ENCODE measurements at places on chromosomes 4 and X.
A peak's percentile ranks its signal among the peaks of the same experiment; 100 is the strongest.

- no peak for DNase-seq
Measured at GRCh38 chrX:123357941-123358340, 173.9 kb downstream of the GRIA3 start.

DNA sequence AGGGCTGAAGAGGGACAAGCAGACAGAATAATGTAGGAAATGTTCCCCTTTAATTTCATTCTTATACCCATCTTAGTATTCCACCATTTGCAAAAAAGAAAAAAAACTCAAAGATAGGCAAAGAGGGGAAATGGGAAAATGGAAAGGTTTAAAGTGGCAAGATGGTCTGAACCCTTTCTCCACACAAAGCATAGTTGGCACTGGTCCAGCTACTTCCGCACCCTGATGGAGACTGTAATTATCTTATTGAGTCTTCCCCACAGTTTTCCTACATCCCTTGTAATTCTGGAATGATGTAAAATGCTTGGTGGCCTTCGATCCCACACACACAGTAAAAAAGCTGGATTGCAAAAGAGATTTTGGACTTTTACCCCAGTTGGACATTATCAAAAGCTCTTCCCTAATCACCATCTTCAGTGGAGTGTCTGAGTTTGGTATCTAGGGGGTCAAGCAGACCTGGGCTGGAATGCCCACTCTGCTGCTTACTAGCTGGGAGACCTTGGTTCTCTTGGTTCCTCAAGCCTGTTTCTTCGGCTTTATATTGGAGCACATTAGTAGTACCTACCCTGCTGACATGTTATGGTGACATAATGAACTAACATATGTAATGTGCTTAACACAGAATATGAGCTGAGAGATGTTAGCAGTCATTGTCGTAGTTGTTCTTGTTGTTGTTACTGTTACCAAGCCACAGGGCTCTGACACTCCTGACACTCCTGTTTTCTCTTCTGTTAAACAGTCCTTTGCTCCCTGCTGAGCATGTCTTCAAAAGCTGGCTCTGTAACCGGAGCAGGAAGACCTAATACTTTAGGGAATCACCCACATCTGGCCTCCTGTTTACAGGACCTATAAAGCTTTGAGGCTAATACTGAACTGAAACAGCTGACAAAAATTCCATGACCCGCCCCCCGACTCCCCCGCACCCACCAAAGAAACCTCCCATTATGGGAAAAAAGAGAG is 4.7 kb downstream of the SRPX2 start:
- DNase-seq = no peak

- peak; percentile 29 for DNase-seq
Measured at GRCh38 chr4:76354517-76355473, 48.3 kb downstream of the STBD1 start.

GRCh38 chrX:9235722-9236121 is 201.8 kb upstream of the FAM9B start:
- no peak for DNase-seq

DNA sequence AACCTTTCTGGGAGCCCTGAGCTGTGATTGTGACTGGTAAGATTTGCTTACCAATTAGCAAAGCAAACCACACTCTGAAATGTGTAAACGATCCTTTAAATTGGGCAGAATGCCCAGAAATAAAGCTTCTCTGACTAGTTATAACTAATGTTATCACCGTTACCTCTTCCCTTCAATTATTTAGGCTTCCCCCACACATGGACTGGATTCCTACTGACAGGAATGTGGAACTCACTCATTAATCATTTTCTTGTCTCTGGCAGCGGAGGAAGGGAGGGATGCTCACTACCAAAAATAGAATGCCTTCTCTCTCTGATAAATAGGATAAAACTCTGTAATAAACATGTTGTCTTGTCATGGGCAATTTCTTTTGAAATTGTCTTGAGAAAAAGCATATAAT is 25.3 kb upstream of the NWD2 start:
- no peak for DNase-seq

DNA sequence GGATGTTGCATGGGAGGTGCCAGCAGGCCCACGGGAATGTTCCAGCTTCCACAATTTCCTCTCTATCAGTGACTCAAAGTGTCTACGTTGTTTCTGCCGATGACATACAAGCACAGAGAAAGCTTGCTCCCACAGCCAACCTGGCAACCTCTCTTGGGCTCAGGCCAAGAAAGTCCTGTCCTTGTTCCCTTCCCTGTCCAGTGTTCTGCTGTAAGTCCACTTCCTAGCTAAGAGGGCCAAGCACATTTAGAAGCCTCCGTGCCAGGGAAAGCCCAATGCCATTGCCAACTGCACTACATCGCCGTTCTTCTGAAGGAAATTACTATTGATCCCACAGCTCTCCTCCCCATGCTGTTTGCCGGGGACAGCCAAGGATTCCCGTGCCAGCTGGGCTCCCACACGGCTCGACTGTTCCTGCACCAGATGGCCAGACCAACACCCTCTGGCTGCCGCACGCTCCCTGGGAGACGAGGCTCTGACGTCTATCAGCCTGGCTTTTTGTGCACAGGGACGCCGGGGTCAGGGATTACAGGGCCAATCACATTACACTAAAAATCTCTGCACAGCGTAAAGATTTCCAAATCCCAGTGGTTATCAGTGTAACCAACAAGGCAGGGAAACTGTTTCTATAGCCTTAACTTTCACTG is 284.0 kb downstream of the BCOR start:
- DNase-seq = no peak

DNA sequence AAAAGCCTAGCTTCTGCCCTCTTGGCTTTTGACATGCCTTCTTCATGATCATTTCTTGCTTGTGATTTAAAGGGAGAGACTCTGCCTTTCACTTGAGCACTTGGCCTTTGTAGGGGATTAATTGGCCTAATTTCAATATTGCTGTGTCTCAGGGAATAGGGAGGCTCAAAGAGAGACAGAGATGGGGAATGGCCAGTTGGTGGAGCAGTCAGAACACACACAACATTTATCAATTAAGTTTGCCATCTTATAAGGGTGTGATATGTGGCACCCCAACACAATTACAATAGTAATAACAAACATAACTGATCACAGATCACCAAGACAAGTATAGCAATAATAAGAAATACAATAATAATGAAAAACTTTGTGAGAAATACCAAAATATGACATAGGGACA is 122.5 kb upstream of the VCX start:
- no peak for DNase-seq

DNA sequence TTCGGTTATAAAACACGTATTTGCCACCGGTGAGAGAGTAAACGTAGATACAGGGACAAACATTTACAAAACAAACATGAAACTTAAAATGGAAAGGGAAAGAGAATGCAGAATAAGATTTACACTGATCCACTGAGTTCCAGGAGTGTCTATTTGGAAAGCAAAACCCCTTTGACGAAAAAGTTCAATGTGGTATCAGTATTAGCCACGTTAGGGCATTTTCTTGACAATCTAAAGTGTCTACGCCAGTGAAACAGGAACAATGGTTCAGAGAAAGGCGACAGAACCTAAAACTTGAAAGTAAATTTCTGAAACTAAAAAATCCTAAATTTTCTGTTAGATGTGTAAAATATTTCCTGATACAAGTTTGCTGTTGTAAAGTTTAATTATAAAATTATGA is 278.5 kb upstream of the TENM3 start:
- DNase-seq = no peak

DNA sequence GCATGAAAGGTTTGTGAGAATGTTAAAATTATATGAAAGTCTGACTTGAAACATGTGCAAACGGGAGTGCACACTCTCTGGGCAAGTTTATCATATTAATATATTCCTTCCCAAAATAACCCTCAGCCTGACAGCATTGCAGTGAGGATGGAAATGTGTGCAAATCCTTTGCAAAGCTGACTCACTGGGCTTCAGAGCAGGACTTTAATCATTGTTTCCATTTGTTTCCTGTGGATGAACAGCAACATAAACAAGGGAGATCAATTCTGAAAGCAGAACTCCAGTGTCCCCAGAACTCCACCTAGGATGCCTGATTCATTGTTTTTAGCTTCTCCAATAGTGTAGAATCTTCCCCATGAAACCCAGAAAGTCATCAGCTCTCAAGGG is 32.9 kb downstream of the SLC2A9 start:
- DNase-seq = no peak

GRCh38 chrX:86935988-86936387 is 581.6 kb upstream of the KLHL4 start:
- no peak for DNase-seq

DNA sequence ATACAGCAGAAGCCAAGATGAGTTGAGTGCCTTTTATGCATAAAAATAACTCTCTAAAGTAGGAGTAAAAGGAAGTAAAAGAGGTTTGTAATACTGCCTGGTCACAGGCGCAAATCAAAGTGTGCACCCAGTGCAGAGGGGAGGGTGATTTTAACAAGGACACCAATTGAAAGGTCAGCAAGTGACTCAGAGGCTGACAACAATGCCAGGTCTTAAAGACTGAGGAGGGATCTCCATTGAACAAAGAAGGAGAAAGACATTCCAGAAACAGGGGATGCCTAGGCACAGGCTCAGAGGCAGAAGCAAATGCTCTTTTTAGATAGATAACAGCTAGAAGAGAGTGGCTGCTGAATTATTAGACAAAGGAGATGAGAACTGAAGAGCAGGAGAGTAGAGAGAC is 297.4 kb upstream of the VCX start:
- DNase-seq = no peak

DNA sequence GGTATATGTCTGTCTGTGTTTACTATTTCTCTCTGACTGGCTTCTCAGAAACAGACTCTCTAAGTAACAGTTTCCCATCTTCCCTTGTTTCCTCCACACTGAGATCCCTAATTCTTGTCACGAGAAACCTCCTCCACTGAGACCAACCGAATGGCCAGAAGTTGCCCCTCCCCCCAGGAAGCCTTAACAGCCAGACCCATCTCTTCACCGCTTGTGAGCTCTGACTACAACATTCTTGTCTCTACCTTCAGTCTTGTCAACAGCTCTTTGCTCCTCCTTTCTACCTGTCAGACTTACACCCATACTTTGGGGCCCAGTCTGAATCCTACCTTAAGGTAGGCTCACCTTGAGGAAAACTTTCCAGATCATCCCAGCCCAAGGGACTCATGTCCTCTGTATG is 90.8 kb downstream of the NHSL2 start:
- no peak for DNase-seq

DNA sequence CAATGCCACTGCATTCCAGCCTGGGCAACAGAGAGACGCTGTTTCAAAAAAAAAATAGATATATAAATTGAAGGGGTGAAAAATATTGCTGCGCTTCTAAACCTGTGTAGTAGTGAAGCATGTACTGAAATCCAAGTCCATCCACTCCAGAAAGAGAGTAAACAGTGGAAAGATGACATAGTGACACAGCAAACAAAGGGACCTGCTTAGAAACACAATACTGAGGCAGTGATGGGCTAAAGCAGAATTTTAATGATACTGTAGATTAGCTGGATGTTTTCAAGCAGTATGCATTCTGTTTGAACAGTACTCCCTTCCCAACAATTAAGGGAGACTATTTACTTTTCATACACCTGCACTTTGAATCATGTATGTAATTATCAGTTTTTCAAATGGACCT is 42.5 kb downstream of the TFDP3 start:
- no peak for DNase-seq

DNA sequence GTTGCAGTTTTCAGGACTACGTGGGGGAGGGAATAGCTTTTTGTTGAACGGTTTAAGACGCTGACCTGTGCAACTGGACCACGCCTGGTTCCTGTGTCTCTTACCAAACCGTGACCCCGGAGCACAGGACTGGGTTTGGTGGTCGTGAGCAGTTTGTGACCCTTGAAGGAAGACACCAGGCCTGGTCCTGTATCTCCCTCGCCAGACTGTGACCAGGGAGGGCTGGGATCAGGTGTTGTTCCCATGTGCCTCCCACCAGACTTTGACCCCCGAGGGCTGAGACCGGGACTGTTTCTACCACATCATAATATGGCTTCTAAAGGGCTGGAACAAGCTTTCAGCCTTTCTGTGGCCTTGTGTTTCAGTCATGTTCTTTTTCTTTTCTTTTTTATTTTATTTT is 683 bp downstream of the EBP start:
- DNase-seq = no peak

- no peak for DNase-seq
Measured at GRCh38 chr4:177434667-177435066, 7.6 kb downstream of the AGA start.

DNA sequence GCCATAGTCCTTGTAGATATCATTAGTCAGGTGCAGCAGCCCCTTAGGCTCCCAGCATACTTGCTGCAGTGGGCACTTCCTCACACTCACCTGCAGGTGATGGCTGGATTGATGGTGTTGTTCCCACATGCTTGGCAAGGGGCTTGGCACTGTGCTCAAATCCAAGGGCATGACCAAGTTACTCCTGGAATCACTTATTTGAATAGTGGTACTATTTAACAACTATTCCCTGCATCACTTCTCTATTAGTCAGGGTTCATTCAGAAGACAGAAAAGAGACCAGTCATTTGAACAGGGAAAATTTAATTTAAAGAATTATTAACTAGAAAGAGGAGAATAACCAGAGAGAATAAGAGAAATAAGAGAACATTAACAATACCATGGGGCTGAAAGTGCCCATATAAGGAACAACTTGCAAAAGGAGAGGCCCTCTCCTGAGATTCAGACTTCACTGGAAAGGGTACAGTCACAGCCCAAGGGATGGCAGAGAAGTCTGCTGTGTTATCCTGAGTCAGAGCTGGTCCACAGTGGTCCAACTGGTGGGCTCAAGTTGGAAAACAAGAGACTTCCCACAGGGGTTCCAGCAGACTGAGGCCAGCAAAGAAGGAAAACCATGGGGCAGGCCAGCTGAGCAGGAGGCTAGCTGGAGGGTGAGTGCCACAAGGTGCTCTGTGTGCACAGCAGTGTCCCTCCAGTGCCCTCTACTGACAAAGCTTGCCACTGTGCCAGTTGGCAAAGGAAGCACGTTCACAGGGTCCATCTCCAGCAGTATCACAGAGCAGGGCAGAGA is 9.8 kb downstream of the SPP1 start:
- no peak for DNase-seq

DNA sequence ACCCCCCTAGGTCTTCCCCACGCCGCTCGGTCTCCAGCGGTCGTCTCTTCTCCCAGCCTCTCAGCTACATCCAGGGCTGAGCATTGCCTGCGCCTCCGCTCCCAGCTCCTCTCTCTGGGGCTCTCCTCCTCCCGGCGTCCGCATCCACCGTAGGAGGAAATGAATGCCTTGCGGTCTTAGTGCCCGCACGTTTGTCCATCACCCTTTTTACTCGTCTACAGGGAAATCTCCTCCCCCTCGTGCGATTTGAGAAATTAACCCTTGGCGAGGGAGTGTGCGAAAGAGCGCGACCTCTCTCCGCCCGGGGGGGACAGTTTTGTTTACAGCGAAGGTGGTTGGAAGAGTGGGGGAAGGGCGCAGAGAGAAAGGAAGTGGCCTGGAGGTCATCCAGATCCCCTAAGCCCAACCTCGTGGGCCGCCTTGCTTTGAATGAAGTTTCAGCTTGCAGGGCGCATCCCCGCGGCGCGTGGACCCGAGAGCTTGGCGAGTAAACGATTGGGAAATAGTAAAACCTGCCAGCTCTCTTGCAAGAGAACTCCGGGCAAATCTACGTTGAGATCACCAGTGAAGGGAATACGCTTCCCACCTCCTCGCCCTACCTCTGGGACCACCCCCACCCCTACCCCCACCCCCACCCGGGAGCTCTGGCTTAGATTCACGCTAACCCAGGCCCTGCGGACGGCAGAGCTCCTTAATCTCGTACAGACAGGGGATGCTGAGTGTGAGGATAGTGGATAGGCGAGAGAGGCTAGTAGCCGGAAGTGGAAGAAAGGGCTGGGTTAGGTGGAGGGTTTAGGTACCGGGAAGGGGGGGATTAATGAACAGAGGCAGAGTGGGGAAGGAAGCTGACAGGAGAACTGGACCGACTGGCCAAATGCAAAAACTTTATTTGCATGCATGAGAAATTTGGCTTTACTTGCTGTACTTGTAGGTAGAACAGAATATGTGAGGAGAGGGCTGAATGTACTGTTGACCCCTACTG is at the start of gene ELOVL6:
Gene ELOVL6, minus strand, starts transcription at position 181 of the 982 bp plus-strand sequence. CDS start 280 bp downstream, outside the sequence.
- DNase-seq = peak; percentile 17
